ENCODE measurements at places on chromosomes 5 and 9.

DNA sequence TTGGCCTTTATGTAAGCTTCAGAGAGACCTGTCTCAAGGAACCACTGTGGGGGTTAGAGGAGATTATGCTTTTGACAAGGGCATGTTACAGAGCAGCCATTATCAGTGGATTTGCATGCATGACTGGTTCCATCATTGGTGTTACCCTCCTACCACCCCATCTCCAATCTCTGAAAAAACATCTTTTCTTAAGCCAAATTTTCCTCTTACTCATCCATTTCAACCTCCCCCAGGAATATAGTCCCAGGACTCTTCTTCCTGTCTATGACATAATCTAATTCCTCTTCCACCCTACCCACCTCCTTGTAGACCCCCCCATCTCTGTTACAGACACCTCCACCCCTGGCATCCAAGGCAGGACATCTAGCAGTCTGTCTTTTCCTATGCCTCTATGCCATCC, 33.1 kb upstream of the ADRB2 start:
- DNase-seq: no peak

- DNase-seq: no peak
These were observed 6.2 kb upstream of the CYFIP2 start for GRCh38 chr5:157259699-157260098.

DNA sequence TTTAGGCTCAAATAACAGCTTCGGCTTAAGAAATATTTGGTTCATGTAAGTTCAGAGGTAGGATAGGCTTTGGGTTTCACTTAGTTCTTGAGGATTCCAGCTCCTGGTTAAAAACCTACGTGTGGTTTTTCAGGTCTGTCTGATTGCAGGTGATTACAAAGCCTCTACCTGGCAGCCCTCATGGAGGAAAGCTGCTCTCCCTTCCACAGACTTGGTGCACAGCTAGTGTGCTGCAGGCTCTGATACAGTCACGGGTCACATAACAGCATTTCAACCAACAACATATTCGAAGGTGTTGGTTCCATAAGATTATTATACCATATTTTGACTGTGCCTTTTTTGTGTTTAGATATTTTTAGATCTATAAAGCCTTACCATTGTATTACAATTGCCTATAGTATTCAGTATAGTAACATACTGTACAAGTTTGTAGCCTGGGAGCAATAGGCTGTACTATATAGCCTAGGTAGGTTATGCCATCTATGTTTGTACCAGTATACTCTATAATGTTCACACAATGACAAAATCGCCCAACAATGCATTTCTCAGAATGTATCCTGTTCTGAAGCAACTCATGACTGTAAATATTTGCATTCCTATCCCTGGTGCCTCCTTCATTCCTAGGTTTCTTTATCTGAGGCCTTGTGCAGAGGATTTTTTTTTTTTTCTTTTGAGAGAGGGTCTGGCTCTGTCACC, 8.0 kb upstream of the DCP2 start:
- no peak for DNase-seq

DNA sequence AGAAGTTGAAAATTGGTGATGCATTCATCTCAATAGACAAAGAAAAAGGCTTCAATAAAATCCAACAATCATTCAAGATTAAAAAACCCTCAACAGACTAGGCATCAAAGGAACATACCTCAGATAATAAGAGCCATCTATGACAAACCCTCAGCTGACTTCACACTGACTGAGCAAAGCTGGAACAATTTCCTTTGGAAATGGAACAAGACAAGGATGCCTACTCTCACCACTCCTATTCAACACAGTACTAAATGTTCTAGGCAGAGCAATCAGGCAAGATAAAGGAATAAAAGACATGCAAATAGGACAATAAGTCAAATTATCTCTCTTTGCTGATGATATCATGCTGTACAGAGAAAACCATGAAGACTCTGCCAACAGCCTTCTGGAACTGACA, 1188.1 kb downstream of the DTWD2 start:
- no peak for DNase-seq

- no peak for DNase-seq
These were observed 7.8 kb downstream of the DNAJB5 start for GRCh38 chr9:34997379-34997781.

GRCh38 chr5:42756606-42757601, at the start of gene CCDC152:
TSS of gene CCDC152 (plus strand) at chr5:42756818. CDS start at chr5:42759122, 2,304 bp downstream.
- peak; percentile 63 for DNase-seq

DNA sequence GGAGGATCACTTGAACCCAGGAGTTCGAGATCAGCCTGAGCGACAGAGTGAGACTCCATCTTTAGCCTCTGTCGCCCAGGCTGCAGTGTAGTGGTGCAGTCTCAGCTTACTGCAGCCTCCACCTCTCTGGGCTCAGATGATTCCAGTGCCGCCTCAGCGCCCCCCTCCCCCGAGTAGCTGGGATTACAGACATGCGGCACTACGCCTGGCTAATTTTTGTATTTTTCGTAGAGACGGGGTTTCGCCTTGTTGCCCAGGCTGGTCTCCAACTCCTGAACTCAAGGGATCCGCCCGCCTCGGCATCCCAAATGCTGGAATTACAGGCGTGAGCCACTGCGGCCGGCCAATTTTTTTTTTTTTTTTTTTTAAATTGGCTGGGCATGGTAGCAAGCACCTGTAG, 2.3 kb upstream of the HSPA9 start:
- DNase-seq: no peak

Measured in inflammatory macrophage treated with lipopolysaccharide for 4 hours (primary cell).